ENCODE measurements at places on chromosomes 3 and 15.

DNA sequence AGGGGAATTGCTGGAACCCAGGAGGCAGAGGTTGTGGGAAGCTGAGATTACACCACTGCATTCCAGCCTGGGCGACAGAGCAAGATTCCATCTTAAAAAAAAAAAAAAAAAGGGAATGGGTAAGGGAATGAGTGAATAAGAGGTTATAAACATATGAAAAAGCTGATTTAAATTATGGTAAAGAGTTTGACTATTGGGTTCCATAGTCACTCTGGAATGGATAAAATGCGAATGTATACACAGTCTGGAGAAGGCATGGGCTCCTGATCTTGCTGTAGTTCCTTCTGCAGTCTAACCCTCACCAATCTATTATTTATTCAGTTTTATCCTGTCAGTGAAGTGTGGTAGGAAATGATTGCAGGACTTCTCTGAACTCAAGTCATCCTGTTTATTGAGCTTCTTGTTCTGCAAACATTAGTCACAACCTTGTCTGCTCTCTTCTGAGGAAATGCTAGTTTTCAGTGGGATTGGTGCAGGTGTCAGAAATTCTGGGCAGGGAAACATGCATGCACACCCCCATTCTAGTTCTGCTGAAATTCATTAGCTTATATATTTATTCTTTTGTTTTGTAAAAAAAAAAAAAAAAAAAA, 190.9 kb upstream of the CFAP20DC start:
- DNase-seq = no peak

- DNase-seq = no peak
These were observed 136.9 kb downstream of the PLCL2 start for GRCh38 chr3:17021614-17022013.

DNA sequence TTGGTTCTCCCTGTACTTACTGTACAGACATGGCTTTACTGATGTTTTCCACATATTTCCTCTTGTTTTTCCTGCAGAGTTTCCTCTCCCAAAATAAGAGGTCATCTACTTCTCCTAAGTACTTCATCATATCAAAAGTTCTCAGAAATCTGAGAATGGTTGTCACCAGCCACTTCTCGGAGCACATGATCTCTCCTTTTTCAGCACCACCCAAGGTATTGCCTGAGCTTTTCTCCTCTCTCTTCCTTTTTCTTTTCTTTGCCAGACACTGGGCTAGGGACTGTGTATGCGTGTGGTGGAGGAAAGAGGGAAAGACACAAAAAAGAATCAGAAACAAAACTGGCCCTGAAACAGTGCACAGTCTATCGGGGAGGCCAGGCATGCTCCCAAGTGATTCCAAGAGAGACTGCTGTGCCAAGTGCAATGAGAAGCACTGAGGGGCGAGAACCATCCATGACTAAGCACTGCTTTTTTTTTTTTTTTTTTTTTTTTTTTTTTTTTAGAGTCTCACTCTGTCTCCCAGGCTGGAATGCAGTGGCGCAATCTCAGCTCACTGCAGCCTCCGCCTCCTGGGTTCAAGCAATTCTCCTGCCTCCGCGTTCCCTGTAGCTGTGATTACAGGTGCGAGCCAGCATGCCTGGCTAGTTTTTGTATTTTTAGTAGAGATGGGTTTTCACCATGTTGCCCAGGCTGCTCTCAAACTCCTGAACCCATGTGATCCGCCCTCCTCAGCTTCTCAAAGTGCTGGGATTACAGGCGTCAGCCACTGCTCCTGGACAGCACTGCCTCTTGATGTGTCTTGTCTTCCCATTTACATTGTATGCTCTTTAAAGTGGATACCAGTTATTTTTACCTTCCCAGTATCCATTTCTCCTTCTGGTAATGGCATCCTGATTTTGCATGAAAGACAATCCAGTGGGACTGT, 194.0 kb upstream of the FEZF2 start:
- peak; percentile 61 for DNase-seq

- DNase-seq = no peak
These were observed 8.0 kb upstream of the ANKRD28 start for GRCh38 chr3:15805756-15806266.

GRCh38 chr3:29440413-29441305, 159.8 kb downstream of the RBMS3 start:
- no peak for DNase-seq

DNA sequence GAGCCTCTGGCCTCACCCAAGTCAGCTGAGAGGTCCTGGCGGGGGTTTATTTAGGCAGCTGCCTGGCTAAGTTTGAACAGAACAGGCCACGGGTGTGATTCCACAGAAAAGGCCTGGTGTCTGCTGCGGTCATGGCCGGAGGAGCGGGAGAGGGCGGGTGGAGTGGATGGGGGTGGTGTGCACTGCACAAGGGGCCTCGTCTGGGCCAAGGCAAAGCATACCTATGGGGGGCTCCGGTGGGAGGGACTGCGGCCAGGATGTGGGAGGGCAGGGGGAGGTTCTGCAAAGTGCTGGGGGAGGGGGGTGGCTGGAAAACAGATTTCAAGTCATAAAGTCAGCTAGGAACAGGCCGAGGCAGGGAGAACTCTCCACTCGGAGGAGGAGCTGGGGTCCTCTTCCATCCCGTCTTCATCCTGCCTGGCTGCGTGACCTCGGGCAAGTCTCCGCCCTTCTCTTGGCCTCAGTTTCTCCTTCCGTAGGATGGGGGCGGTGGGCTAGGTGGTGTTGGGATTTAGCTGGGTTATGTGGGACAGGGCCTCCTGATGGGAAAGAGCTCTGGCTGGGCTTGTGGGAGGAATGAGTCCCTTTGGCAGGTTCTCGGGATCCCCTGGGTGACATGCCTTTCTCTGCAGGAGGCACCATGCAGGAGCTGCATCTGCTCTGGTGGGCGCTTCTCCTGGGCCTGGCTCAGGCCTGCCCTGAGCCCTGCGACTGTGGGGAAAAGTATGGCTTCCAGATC, 878 bp downstream of the ISLR start:
- no peak for DNase-seq

GRCh38 chr3:14391033-14391432, 11.4 kb upstream of the SLC6A6 start:
- peak; percentile 85 for DNase-seq

GRCh38 chr3:11717301-11717700, 73.6 kb upstream of the VGLL4 start:
- DNase-seq = peak; percentile 28

DNA sequence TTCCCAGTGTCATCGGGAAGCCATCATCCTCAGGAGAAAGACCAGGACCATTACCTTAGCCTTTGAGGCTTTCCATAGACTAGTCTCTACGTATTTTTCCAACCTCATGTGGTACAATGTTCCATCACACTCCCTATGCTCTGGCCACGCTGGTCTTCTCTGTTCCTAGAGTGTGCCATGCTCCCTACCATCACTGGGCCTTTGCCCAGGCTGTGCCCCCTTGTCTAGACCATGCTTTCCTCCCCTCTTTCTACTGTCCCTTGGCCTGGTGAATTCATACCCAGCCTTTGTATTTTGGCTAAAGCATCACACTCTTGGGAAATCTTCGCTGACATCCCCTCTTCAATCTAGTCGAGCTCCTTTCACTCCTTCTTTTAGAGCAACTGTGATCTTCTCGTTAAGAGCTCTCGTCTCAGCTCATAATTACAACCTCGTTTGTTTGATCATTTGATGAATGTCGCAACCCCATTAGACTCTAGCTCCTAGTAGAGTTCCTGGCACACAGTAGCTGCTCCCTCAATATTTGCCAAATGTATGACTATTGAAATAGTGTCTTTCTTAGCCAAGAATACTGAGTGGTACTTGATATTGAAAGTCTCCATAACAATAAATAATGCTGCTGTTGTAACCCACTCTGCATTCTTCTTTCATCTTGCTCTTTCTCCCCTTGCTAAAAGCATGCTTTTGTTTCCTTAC, 100.2 kb upstream of the FAM3D start:
- DNase-seq = no peak

- DNase-seq = no peak
These were observed 16.4 kb downstream of the GPR160 start for GRCh38 chr3:170054204-170054603.

GRCh38 chr15:90921887-90922286, 10.5 kb downstream of the HDDC3 start:
- no peak for DNase-seq

GRCh38 chr3:100968932-100969906, 24.0 kb downstream of the ABI3BP start:
- DNase-seq = no peak

DNA sequence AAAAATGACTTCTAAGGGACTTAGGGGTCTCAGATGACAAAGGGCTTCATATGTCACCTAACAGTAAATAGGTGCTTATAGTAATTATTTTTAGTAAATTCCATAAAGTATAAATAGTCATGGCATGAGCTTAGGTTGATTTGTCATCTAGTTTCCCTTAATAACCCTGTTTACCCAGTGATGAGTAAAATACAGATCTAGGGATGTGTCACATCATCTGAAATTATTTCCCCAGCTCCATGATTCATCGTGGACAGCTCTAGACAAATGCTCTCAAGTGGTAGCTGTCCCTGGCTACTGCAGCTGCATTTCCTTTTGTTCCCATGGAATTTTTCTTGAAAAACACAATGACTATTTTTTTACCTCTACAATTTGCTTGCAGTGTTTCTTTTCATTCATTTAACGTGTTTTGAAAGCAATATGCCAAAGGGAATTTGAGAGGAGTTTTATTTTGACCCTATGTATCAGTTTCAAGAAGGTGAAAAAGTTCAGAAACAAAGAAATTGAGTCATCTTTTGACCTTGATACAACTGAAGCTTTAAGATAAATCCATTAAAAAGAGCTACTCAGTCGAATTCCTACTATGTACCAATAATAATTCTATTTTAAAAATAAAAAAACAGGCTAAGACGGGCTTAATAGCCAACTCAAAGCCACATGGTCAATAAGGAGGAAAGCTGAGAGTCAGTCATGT, 241.6 kb downstream of the KCNMB2 start:
- DNase-seq = peak; percentile 32

DNA sequence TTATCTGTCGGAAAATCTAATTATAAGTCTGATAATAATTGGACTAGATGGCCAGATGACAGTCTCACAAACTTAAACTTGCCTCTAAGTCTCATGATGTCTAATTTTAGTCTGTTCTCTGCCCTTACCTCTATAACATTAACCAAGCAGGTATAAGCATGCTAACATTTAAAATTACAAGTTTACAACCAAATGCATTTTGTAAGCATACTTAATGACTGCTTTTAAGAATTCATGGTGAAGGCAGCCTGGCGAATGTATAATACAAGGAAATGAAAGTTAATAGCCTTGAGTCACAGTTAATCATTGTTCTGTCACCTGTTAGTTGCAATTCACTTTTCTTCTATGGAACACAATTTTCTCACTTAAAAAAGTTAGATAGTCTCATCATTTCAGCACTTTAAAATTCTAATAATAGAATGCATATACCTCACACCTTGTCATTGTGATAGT, 16.5 kb downstream of the BCHE start:
- no peak for DNase-seq

Measured in AG08396 (cell line).